ENCODE measurements at places on chromosomes 12 and 14. TPM values are rescaled to one million over a fixed set of nuclear protein-coding genes. Genes with fewer than 3 reads are reported as not detected.

DNA sequence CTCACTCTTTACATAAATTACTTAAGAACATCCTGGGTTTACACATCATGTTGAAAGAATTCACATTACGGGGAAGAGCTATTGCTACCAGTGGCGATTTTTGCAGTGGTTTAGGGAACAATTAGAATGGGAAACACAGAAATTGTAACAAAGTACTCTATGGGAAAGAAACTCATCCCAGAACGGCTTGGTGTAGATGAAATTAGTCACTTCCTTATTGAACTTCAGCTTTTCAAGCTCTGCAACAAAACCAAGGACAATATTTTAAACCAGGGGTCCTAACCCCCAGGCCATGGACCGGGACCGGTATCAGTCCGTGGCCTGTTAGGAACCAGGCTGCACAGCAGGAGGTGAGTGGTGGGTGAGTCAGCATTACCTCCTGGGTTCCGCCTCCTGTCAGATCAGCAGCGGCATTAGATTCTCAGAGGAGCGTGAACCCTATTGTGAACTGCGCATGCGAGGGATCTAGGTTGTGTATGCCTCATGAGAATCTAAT is 32.3 kb upstream of the FICD start:
- no peak for DNase-seq

DNA sequence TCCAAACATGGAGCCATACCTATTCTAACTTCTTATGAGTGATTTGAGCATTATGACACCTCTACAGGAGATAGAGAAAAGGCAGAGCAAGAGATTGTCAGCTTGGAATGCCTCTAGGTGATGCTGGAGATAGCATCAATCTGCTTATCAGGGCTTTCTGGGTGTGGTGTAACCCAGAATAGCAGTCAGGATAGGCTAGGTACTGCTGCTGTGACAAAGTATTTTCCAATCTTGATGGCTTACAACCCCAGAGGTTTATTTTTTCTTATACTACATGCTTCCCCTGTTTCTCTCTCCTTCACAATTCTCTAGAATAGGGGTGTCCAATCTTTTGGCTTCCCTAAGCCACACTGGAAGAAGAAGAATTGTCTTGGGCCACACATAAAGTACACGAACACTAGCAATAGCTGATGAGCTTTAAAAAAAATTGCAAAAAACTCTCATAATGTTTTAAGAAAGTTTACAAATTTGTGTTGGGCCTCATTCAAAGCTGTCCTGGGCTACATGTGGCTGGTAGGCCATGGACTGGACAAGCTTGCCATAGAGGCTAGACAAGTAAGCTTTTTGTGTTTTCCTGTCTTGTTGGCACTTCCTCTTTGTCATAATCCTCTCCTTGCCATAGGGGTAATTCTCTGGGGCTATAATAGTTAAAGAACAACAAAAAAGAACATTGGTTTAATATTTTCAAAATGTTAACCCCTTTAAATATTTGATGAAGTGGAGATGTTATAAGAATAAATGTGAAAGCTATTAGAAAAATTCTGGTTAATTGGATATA is 123.9 kb upstream of the PMCH start:
- DNase-seq, result no peak

GRCh38 chr12:54579258-54579657 is 9.2 kb downstream of the PPP1R1A start:
- DNase-seq, result no peak

GRCh38 chr14:77872152-77872551 is 72.2 kb downstream of the ADCK1 start:
- DNase-seq, result no peak

The TMEM106C gene
- total RNA-seq, result 183 TPM
